ENCODE measurements at places on chromosomes 12 and 14.

GRCh38 chr12:4809013-4809448 is 88.8 kb downstream of the GALNT8 start:
- DNase-seq, result no peak

DNA sequence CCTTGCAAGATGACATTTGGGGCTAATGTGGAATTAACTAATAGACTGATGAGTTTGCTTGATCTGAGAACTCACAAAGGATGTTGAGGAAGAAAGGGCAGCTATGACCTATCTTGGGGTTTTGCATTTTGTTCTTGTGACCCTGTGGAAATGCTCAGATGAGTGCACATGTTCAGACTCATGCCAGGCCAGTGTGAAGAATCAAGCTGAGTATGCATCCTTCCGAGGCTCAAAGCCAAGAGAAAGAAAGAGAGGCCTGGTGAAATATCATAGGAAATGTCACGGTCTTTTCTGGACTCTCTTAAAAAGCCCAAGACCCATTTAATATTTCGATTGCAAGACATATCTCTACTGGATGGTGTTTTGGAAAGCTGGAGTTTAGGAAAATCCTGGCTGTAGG is 96.3 kb downstream of the CACNA1C start:
- no peak for DNase-seq

- no peak for DNase-seq
Measured at GRCh38 chr12:93944201-93944600, 204.2 kb upstream of the PLXNC1 start.

GRCh38 chr14:57835766-57836165 is 30.1 kb downstream of the SLC35F4 start:
- no peak for DNase-seq

- DNase-seq, result no peak
Measured at GRCh38 chr14:58844544-58844943, 206.8 kb downstream of the DACT1 start.

- no peak for DNase-seq
Measured at GRCh38 chr12:124006085-124006845, 33.2 kb downstream of the ZNF664 start.

GRCh38 chr14:67440513-67440912 is 28.5 kb upstream of the PLEK2 start:
- DNase-seq, result no peak

All from stimulated activated CD8-positive, alpha-beta memory T cell treated with anti-CD3 and anti-CD28 coated beads, Interleukin-15, amount 100 ng/mL, for 24 hours (primary cell).